ENCODE measurements at places on chromosomes 13 and 19.

- DNase-seq: no peak
These were observed 5.4 kb upstream of the NLRP7 start for GRCh38 chr19:54952591-54953344.

DNA sequence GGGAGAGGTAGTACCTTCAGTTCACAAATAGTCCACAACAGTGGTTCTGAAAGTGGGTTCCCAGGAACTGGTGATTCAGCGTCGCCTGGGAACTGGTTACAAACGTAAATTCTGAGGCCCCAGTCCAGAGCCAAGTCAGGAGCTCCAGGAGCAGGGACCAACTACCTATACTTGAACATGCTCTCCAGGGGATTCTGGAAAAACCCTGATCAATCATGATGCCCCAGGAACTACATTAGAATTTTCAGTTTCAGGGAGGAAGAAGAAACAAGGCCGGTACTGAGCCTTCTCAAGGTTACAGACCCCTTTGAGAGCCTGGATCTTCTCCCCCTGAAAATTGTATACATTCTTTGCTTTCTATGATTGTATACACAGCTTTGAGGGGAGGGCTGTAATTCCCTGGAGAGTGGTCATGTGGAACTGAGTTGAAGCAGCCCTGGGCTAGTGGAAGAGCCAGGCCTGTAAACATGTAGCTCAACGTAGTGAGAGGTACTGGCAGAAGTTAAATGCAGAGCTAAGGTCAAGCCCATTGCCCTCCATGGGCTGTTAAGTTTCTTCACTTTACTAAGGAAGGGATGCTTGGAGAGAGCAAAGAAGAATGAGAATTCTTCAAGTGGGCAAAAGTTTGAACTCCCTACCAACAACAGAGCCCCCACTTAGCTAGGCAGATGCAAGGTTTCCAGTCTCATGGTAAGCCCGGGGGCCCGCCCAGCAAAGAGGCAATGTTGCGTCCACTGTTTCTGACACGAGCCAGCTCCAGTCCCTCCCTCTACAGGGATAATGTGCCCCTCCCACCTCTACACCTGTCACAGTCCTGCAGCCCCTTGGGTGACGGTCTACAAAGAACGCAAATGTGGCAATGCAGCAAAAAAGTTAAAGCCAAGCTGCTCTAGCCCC, 17.0 kb downstream of the DOCK9 start:
- DNase-seq: no peak

DNA sequence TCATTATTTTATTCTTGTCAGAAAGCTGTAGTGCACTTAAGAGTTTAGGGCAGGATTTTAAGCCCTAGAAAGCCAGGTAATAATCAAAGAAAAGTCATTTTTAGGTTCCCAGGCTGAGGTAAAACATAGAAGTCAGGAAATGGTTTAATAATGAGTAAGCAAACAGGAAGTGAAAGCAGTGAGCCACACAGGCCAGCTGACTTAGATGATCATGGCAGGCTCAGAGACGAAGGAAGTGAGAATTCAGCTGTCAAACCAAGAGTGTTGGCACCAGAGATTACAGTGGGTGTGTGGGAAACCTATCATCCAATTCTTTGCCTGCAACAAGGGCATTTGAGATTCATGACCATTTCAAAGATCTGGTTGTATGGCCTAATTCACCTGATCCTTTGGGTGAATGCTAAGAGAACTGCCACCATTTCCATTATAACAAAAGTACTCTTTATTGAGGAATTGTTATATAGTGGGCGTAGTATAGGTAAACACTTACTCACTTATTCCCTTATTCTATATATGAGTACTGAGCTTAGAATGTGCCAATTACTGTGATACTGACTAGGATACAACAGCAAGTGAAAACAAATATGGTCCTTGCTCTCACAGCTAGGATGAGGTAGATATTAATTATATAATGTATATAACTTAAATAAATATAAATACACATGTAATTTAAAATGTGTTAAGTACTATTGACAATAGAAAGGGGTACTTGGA, 103.7 kb upstream of the EDNRB start:
- DNase-seq: no peak

DNA sequence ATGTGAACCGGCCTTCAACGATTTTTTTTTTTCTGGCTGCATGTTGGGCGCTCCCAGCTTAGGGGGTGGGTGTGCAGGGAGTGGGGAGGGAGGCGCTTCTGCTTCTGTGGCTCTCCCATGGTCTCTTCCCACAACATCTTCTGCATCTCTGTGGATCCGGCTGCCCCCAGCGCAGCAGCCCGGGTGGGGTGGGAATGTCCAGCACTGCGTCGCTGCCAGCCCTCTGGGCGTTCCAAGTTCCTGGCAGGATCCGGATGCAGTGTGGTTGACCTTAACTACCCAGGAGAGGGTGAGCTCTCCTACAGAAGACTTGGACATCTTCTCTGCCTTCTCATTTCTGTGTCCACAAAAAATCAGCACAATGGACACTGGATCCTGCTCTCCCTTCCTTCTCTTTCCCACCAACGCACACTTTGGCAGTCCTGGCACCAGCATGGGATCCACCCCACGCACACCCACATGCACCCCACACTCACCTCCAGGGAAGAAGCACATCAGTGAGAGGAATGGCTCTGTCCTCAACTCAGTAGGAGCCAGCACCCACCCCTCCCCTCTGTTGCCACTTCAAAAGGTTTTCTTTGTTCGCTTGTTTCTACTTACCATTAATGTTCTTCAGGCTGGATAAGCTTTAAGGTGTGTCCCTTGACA, 177.3 kb downstream of the COL4A1 start:
- no peak for DNase-seq

- no peak for DNase-seq
These were observed at the start of gene RINL for GRCh38 chr19:38877781-38878574. RINL (minus strand) TSS chr19:38878275; CDS start chr19:38876742, 1,533 bp downstream.

- no peak for DNase-seq
These were observed 285.8 kb upstream of the PCDH9 start for GRCh38 chr13:67515895-67516294.

DNA sequence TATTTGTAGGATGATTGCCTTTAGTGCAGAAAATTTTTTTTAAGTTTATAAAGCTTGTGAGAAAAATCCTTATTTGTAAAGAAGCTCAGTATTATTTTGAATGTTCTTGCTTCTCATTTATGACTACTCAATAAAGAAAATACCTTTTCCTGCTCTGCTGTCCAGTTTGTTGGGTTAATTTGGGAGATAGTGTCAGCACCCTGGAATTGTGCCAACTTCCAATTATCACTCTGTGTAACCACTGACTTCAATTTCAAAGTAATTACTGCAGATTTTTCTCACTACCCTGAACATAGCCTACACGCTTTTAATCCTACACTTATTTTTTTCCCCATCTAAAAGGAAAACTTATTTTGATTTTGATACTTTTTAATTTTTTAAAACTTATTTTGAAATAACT, 93.1 kb downstream of the GGACT start:
- DNase-seq: no peak

- no peak for DNase-seq
These were observed 7.0 kb downstream of the PLVAP start for GRCh38 chr19:17370026-17370587.

DNA sequence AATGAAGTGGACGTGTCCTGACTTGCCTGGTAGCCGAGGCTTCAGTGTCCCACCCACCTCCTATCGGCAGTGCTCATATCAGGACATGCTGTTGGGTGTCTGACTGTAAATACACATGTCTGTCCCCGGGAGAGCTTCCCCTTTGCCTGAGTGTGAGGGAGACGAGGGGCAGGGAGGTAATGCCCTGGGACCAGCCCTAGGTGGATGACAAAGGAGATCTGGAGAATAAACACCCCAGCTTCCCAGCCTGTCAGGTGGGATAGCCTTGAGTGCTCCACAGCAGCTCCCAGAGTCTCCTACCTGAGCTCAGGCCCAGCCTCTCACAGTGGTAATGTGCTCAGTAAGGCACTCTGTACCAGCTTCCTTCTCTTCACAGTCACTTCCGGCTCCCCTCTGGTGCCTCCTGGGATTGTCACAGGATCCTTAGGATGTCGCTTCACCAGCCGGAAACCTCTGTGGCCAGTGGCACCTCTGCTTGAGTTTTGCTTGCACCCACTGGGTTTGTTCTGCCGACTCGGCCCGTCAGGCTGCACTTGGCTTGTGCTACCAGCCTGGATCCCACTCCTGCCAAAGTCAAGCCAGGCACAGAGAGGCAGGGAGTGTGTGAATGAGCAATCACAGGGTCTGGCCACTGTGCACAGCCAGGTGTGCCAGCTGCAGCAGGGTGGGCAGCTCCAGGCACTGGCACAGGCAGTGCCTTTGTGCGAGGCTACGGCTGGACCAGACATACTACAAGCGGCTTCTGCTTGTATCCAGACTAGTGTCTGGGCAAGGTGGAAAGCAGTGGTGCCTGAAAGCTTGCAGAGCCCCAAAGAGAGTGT, 54.4 kb upstream of the RGCC start:
- no peak for DNase-seq

DNA sequence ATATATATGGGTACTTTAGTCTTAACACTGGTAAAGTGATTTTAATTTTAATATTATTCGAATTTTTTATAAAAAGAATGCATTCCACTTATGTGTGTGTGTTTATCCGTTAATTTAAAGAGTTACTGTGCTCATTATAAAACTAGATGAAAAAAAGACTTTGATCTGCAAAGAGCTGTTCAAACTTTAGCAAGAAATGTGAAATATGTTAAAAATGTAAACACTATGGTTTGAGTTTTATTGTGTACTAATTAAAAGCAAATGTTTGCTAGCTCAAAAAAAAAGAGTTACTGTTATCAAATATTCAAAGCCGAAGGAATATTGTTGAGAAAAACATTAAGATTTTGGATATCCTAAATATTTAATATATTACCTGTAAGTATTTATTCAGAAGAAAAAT, 34.5 kb downstream of the UFM1 start:
- DNase-seq: no peak

- no peak for DNase-seq
These were observed 805 bp downstream of the EVI5L start for GRCh38 chr19:7830823-7831222.

DNA sequence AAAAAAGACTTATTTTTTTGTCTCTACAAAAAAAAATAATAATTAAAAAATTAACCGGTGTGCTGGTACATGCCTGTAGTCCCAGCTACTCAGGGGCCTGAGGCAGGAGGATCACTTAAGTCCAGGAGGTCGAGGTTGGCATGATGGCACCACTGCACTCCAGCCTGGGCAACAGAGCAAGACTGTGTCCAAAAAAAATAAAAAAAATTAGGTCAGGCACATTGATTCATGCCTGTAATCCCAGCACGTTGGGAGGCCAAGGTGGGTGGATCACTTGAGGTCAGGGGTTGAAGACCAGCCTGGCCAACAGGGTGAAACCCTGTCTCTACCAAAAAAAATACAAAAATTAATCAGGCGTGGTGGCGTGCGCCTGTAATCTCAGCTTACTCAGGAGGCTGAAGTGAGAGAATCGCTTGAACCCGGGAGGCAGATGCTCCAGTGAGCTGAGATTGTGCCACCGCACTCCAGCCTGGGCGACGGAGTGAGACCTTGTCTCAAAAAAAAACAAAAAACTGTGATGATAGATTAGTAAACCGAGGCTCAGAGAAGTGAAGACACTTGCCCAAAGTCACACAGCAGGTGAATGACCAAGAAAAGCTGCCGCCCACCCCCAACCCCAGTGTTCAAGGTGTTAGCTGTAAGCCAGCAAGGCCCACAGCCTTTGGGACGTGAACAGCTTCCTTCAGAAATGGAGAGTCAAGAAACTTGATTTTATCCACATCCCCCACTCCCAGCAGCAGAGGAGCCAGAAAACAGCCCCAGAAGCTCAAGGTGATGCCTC, 9.4 kb downstream of the RNU6-9 start:
- DNase-seq: no peak

- no peak for DNase-seq
These were observed 210.8 kb upstream of the UBL3 start for GRCh38 chr13:30061217-30061616.

DNA sequence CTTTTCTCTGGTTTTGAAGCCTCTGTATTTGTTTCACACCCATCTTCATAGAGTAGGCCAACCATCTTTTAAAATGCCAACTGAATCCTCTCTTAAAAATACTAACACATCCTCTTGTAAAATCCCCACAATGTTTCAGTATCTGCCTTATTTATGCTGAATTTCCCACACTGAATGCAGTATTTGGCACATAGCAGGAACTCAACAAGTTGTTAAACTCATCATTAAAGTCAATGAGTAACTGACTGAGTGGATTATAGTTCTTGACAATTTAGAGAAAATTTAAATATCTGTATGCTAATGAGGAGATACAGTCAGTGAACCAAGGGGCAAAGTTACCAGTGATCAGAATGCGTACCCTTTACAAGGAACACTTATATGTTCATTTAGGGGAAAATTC, 505.5 kb upstream of the PCDH9 start:
- DNase-seq: no peak

- DNase-seq: no peak
These were observed 473.6 kb upstream of the SPRY2 start for GRCh38 chr13:80814541-80814940.

DNA sequence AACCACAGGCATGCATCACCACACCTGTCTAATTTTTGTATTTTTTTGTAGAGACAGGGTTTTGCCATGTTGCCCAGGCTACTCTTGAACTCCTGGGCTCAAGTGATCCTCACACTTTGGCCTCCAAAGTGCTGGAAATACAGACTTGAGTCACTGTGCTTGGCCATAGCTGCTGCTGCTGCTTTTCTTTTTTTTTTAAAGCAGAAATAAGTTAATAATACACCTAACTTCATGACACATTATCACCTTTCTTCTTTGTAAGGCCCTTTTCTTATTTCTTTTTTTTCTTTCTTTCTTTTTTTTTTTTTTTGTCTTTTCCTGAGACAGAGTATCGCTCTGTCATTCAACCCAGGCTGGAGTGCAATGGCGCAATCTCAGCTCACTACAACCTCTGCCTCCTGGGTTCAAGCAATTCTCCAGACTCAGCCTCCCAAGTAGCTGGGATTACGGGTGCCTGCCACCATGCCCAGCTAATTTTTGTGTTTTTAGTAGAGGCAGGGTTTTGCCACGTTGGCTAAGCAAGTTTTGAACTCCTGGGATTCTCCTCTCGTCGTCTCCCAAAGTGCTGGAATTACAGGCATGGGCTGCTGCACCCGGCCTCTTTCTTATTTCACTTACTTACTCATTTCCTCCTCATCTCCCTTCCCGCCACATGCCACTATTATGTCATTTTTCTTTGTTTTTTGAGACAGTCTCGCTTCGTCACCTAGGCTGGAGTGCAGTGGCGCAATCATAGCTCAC, 8.7 kb downstream of the SHKBP1 start:
- no peak for DNase-seq

DNA sequence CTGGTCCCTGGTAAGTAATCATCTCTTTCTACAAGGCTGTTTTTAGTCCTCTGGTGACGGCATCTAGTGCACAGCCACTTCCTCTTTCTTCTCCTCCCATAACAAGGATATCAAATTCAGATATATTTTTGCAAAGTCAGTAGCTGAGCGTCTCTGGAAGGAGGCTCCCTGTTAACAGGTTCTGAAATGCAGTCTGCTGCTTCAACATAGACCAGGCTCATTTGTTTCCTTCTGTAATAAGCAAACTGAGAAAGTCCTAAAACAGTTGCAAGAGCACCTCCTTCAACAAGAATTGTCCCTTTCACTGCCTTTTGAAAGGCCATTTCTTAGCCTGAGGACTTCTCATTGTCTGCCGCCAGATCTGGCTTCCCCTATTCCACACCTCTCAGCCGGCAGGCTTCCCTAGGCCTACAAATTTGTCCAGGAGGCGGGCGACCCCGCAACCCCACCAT, 7.4 kb upstream of the ZSCAN5A start:
- DNase-seq: no peak

- no peak for DNase-seq
These were observed 593 bp downstream of the ATP8B3 start for GRCh38 chr19:1811472-1811894.

Data from D721Med (cell line).